ENCODE measurements at places on chromosomes 6 and 20.

- DNase-seq: peak; percentile 3
Measured at GRCh38 chr6:140923048-140923447, 1209.7 kb upstream of the GJE1 start.

- DNase-seq: no peak
Measured at GRCh38 chr20:1184638-1185315, at the start of gene TMEM74B. Gene TMEM74B (minus strand): TSS chr20:1184981. CDS start chr20:1183801, 1,180 bp downstream.

- DNase-seq: peak; percentile 58
Measured at GRCh38 chr6:135438907-135439535, 58.5 kb downstream of the AHI1 start.

DNA sequence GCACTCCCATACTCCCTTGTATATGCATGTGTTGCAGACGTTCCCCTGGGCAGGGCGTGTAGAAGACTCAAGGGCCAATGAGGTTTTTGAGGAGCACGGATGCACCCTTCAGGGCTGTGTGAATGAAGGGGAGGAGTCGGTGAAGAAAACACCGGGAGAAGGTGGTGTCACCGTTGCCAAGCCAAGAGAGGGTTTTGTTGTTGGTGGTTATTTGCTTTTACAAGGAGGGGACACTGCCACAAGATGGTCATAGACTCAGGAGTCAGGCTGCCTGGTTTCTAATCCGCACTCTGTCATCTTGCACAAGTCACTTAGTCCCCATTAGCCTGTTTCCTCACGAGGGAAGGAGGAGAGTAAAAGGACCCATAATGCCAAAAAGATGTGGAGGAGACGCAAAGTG is 124.0 kb downstream of the PXDC1 start:
- no peak for DNase-seq

- peak; percentile 37 for DNase-seq
Measured at GRCh38 chr6:140915103-140915502, 1217.6 kb upstream of the GJE1 start.

- peak; percentile 22 for DNase-seq
Measured at GRCh38 chr6:71289039-71289801, 609 bp downstream of the OGFRL1 start.

DNA sequence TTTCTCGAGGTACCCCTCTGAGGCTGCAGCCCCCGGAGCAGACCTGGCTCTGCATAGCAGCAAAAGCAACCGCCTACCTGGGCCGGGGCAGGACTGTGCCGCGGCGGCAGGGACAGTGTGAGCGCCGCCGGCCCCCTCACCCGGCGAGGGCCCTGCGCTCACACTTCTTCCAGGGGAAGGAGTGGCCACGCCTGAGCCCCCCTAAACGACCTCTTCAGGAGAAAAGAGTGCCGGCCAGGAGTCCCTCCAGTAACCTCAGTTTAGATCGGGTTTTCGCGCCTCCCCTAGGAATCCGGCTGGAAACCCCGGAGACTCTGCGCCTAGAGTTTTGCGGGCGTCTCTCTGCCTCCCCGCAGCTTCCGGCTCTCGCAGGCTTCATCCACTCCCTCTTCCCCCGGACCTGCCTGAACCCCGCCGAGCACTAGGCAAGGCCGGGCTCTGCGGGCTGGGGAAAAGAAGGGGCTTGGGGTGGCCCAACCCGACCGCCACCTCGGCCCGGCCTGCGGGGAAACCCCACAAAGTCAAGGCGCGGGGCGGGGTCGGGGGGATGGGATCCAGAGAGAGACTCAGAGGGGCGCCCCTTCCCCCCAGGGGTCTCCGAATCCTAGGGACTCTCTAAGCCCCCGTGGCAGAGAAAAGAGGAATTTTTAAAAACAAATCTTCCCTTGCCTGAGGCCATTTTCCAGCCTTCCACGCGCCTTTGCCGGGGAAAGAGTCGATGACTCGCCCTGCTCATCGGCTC is 558 bp downstream of the LINC00237 start:
- DNase-seq: no peak

DNA sequence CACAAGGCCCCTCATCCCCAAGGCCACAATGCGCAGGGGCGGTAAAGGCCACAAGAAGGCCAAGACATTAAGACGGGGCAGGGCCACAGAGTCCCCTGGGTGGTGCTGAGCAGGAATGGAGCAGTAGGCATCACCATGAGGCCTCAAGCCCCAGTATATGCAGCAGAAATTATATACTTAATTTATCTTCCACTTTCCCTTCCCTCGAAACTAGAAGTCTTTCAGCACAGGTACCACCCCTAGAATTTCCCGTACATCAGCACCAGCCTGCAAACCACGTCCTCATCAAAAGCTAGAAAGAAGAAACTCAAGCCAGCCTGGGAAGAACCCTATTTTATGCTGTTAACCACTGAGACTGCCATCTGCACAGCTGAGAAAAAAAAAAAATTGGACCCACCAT is 89.4 kb downstream of the PLG start:
- DNase-seq: no peak

- DNase-seq: no peak
Measured at GRCh38 chr20:49476016-49476355, 6.5 kb downstream of the KCNB1 start.

GRCh38 chr6:34465531-34466241 is at the start of gene PACSIN1:
Gene PACSIN1 (plus strand): TSS chr6:34466076. CDS start chr6:34526306, 60,230 bp downstream.
- no peak for DNase-seq

DNA sequence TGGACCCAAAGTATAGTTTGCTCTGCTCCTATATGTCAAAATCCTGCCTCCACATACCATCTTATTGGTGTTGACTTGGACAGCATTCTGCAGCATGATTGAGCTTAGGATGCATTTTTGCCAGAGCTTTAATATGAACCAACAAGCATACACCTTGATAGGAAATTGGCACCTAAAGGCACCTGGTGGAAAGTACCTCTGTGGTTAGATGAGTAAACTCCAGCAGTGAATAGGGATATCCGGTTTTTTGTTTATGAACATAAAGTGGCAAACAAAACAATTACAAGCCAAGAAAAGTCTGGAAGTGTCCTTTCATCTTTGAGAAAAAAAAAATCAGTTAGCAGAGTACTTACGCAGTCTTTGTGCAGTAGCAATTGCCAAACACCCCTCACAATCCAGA is 6.2 kb upstream of the CYP24A1 start:
- DNase-seq: no peak

DNA sequence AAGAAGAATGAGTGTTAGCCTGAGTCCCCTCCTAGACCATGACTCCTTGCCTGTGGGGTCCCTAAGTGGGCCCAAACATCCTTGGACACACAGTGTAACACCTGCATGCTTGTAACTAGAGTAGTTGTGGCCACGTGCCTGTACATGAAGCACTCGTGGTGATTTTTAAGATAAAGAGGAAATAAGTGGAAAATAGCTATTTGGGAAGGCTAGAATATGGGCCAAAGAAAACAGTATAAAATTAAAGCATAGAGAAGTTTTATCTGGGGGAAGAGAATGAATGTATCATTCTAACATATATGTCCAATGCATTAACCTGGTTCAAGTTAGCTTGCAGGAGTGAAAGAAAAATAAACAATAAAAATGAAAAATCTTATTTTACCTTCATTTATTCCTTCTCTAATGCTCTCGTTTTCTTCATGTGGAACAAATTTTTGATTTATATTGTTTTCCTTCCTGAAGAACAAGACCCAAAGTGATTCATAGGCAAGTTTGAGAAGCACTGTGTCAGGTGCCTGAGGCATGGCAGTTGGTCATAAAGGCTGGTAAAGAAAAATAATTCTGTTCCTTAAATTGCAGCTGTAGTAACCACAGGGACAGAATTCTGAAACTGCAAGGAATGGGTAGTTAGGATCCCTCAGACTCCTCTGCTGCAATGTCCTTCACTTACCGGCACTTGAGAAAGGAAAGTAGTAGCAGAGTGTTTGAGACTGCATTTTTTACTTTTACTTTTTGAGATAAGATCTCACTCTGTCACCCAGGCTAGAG is 8.5 kb upstream of the CST3 start:
- DNase-seq: no peak

- DNase-seq: no peak
Measured at GRCh38 chr6:95682476-95682875, 105.1 kb downstream of the MANEA start.

DNA sequence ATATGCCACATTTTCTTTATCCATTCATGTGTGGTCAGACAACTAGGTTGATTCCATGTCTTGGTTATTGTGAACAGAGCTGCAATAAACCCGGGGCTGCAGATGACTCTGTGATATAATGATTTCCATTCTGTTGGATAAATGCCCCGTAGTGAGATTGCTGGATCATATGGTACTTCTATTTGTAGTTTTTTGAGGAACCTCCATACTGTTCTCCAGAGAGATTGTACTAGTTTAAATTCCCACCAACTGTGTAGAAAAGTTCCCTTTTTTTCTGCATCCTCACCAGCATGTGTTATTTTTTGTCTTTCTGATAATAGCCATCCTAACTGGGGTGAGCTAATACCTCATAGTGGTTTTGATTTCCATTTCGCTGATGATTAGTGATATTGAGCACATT is 62.2 kb upstream of the MAP3K4 start:
- DNase-seq: no peak

DNA sequence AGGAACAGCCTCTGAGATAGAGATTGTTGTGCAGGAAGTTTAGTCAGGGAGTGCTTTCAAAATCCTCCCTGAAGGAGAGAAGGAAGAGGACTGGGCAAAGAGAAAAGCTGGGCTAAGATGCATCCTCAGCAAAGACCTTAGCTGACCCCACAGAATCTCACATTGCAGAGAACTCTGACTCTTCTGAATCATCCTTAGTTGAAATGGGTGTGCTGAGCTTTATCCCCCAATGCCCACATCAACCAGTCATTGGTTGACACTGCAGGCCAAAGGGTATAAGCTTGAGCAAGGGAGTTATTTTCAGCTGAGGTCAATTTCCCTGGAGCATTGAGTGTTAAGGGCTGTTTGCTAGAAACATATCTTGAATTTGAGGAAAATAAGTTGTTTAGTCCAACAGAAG is 732.2 kb downstream of the CBLN4 start:
- DNase-seq: no peak

GRCh38 chr6:41469156-41470028 is 76.8 kb upstream of the FOXP4 start:
- DNase-seq: no peak

DNA sequence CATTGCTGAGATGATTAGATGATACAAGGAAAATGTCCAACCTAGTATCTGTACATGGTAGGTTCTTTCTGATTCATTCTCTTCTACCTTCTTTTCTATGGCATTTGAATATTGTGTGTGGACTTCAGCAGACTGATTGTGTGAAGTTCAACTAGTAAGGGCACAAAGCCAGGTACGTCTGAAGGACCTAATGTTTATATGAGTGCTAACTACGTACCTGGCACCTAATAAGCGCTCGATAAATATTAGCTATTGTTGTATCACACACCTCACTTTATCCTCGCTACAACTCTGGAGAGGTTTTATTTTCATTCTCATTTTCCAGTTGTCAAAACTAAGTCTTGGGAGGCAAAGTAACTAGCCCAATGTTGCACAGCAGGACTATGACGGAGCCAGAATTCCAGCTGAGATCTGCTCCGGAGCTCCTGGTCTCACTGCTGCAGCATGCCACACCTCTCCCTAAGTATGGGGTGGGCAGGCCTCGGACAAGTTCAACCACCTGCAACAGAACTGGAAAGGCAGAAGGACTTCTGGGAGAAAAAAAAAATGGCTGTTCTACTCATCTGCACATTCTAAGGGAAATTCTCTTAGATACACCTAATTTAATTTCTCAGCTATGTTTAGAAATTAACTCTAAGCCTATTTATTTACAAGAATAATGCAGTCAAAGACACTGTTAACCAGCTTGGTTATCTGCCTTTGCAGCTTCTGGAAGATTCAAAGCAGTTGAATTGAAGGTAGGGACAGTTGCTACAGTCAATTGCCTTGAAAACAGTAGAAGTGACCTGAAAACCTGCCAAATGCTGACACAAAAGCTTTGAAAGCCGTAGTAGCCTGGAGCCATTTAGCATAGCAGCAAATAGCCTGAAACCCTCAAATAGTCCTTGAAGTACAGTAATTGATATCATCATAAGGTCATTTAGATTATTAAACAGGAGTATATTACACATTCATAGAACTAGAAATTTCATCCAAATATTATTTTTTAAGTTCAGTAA is 165.0 kb downstream of the PDE7B start:
- peak; percentile 12 for DNase-seq

DNA sequence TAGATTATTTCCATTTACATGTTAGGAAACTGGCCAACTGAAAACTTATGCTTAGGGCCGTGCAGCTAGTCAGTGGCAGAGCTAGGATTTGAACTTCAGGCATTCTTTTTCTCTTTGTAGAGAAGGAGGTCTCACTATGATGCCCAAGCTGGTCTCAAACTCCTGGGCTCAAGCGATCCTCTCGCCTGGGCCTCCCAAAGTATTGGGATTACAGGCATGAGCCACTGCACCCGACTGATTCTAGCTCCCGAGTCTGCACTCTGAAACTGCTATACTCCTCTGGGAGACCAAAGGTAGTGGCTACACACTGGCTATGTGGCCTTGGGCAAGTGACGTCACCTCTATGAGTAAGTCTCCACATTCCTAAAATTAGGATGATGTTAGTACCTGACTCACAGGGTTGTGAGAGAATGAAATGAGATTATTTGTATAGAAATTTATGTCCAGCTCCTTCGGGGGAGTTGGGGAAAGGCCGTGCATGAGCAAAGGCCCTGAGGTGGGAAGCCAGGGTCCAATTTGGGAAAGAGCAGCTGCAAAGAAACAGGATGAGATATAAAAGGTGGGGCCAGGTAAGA is 6.4 kb downstream of the PLTP start:
- DNase-seq: no peak

GRCh38 chr6:125584468-125584939 is 164.9 kb upstream of the HEY2 start:
- DNase-seq: no peak

GRCh38 chr20:18001131-18001921 is 32.5 kb downstream of the MGME1 start:
- DNase-seq: no peak

- no peak for DNase-seq
Measured at GRCh38 chr6:145189836-145190235, 545.5 kb downstream of the EPM2A start.

- no peak for DNase-seq
Measured at GRCh38 chr20:47656318-47656717, 129.0 kb downstream of the SULF2 start.

Measured in A673 (cell line).